ENCODE measurements at places on chromosomes 5 and 9.

DNA sequence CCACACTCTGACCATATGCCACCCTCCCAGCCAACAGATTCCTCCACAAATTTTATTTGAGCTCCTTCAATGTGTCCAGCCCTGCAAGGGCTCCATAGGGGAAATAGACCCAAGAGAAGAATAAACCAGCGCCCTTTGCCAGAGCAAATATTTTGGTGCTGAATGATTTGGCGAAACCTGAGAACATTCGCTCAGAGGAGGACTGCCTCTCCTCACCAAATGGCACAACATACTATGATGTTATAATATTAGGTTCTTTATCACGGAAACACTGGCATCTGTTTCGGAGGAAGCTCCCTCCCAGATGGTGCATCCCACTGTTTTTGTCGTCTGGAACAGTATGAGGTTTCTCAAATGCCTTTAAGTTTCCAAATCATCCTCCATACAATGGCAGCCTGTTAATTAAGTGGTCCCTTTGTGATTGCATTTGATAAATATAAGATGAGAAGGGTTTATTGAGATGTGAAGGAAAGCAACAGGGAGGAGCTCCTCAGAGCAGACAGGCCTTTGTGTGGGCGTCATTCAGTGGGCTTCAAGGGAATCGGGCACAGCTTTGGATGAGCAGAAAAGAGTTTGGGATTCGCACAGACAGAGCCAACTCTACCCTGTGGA is 139.1 kb upstream of the ADRA1B start:
- DNase-seq: no peak

GRCh38 chr9:89536145-89536574 is 38.2 kb upstream of the SEMA4D start:
- DNase-seq: no peak

GRCh38 chr5:43815497-43815896 is 212.5 kb downstream of the NNT start:
- no peak for DNase-seq

DNA sequence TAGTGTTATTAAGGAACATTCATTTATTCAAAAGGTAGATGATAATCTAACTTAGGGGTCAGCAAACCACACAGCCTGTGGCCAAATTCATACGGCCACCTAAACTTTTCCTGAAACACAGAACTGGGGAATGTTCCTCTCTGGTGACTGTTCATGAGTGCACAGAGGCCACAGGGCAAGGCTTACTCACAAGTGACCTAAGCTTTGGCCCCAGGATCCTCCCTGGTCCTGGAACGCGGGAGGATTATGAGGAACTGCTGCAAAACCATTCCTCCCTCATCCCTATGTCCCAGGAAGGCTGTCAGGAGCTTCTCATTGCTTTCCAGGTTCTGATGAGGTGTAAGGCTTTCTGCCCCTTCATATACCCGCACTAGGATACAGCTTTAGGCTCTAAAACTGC is 397.6 kb downstream of the SEMA5A start:
- DNase-seq: no peak

GRCh38 chr9:133692364-133692985 is 45.7 kb downstream of the SARDH start:
- no peak for DNase-seq
